ENCODE measurements at places on chromosomes 2 and 18. TPM values are rescaled to one million over a fixed set of nuclear protein-coding genes. Genes with fewer than 3 reads are reported as not detected.
A peak's percentile ranks its signal among the peaks of the same experiment; 100 is the strongest.

- H3K4me3 ChIP-seq = no peak overlapping the region
- H3K4me1 ChIP-seq = no peaks in the 10 kb centered on the region
- no peak for DNase-seq
- H3K27ac ChIP-seq = no peak overlapping the region
- H3K27me3 ChIP-seq = peaks cover 6% of the 10 kb centered on the region
Observed at GRCh38 chr2:137220438-137220993, 455.2 kb downstream of the THSD7B start.

- no peak overlapping the region for H3K4me3 ChIP-seq
- DNase-seq = no peak
- peaks cover 59% of the 10 kb centered on the region for H3K4me1 ChIP-seq
- H3K27ac ChIP-seq = peak overlapping the region; percentile 45
- H3K36me3 ChIP-seq = peaks cover 30% of the 10 kb centered on the region
- no peaks in the 10 kb centered on the region for H3K27me3 ChIP-seq
Observed at GRCh38 chr2:54968561-54969218, 81.6 kb downstream of the RTN4 start.

GRCh38 chr18:62632788-62633455 is 82.4 kb upstream of the PHLPP1 start:
- H3K4me1 ChIP-seq = no peaks in the 10 kb centered on the region
- no peaks in the 10 kb centered on the region for H3K36me3 ChIP-seq
- H3K27ac ChIP-seq = no peak overlapping the region
- no peak for DNase-seq

DNA sequence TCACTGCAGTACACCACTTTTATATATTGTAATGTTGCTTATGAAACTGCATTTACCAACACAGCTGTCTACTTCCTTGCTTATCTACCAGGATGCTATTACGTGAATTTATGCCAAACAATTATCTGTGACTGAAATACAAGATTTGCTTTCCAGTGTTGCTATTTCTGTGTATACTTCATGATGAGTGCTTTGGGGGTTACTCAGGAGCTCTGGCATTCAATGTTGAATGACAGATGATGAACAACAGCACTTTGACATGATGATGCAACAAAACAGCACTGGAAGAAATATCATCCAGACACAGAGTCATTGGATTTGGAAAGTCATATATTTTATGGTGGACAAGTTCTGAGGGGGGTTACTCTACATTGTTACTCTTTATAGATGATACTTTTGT is 125.8 kb downstream of the NETO1 start:
- H3K4me3 ChIP-seq = no peak overlapping the region
- no peaks in the 10 kb centered on the region for H3K4me1 ChIP-seq
- no peaks in the 10 kb centered on the region for H3K36me3 ChIP-seq
- no peaks in the 10 kb centered on the region for H3K27me3 ChIP-seq
- no peak for DNase-seq

DNA sequence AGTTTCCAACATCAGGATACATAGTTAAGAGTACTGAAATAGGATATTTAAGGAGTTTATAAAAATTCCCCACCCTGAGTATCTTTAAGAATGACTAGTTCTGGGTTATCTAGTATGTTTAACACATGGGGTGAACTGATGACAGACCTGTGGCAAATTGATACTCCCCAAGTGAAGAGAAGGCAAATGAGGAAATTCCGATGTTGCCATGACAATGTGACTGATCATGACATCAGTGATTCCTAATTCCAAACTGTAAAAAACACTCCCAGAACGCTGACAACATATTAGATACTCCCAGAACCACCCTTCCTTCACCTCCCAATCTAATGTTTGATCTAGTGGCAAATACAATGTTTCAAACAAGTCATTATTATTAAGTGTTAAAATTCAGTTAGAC is 77.6 kb downstream of the RBMS1 start:
- H3K27ac ChIP-seq = peak overlapping the region; percentile 74
- no peak for DNase-seq
- no peaks in the 10 kb centered on the region for H3K27me3 ChIP-seq
- H3K4me1 ChIP-seq = peaks cover 76% of the 10 kb centered on the region
- no peaks in the 10 kb centered on the region for H3K36me3 ChIP-seq

- no peaks in the 10 kb centered on the region for H3K36me3 ChIP-seq
- H3K4me3 ChIP-seq = no peak overlapping the region
- no peaks in the 10 kb centered on the region for H3K4me1 ChIP-seq
- H3K27ac ChIP-seq = no peak overlapping the region
Observed at GRCh38 chr18:59988098-59988706, 88.4 kb downstream of the PMAIP1 start.

DNA sequence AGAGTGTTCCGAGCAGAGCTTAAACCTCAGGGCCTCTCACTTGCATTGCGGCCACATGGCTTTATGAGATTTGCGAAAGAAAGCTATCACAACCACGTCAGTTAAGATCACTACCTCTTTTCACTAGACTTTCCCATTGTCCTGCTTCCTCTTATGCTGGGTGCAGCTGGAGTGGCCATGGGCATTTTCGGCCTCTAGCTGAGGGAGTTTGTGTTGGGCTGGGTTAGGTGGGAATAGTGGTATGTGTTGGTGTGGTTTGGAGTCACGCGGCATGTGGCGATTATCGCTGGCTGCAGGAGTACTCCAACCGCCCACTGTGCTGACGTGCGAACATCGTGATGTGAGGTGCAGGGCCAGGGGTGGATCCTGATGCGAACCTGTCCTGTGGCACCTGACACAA is 27.1 kb downstream of the RALB start:
- H3K4me3 ChIP-seq = no peak overlapping the region
- H3K27me3 ChIP-seq = no peaks in the 10 kb centered on the region
- no peaks in the 10 kb centered on the region for H3K4me1 ChIP-seq
- no peak for DNase-seq
- H3K36me3 ChIP-seq = peaks cover 12% of the 10 kb centered on the region

DNA sequence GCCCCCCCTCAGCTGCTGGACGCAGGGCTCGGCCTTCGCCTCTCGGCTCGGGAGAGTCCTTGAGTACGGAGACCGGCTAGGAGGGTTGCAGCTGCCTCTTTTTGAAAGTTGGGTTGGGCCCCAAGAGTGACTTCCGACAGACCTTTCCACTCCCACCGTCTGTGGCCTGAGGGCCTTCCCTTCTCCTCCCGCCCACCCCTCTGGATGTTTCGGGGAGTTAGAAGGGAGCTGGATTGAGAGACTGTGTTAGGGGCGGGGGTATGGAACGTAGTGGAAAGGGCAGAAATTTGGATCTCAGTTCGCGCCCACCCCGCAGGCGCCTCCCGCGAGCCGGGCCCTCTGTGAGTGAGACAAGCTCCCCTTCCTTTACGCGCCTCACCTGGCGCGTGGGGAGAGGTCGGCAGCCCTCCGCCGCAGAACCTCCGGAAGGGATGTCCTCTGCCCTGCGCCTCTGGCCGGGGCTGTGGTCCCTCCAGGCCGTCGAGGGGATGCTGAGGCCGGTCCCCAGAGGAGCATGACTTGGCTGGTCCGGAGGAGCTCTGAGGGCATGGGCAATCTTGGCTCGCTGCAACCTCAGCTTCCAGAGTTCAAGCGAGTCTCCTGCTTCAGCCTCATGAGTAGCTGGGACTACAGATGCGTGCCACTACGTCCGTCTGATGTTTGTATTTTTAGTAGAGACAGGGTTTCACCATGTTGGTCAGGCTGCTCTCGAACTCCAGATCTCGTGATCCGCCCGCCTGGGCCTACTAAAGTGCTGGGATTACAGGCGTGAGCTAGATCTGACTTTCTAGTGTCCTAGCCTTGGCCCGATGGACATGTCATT is 15.9 kb downstream of the C2orf74 start:
- no peak for DNase-seq
- no peaks in the 10 kb centered on the region for H3K27me3 ChIP-seq
- peaks cover 8% of the 10 kb centered on the region for H3K36me3 ChIP-seq
- H3K4me1 ChIP-seq = peaks cover 57% of the 10 kb centered on the region
- peak overlapping the region; percentile 94 for H3K27ac ChIP-seq
- peak overlapping the region; percentile 75 for H3K4me3 ChIP-seq

DNA sequence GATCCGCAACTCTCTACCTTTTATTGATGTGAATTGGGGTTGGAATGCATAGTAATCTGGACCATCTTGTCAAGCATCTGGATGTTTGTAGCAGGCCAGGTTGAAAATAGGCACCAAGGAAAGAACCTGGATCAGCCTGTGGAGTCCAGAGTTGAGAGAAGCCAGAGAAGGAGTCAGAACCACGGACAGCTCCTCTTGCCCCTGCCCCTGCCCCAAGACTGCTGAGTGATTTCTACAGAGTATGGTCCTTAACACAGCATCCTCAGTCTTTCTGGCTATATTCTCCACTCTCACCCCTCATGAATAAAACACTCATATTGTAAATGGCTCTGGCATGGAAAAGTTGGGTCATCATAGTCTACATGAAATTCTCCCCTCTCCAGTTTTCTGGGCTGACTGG is 154.6 kb downstream of the LOXHD1 start:
- no peak for DNase-seq
- H3K4me1 ChIP-seq = no peaks in the 10 kb centered on the region
- H3K27me3 ChIP-seq = peaks cover 15% of the 10 kb centered on the region
- no peak overlapping the region for H3K27ac ChIP-seq
- H3K4me3 ChIP-seq = no peak overlapping the region

DNA sequence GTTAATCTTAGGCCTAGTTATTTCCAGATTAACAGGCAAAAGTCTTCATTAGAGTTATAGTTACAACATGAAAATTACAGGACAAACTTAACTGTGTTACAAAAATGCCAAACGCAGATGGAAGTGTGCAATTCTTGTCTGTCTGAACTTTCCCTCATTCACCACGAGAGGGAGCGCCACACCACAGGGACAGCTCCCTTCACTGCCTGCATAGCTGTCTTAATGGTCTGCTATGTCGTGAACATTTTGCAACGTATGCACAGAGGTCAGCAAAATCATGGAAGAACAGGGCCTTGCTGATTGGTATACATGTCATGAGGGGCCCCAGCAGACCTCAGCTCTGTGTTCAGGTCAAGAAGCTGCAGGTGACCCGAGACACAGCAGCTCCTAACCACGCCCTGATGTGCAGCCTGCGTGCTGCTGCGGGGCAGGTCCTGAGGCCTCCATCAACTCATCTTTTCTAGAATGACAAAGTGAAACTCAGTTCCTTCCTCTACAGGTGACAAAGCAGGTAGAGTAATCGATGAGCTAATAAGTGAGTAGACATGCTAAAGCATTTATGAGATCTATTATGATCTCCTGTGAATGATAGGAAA is 78.8 kb upstream of the ATP8B1 start:
- no peak for DNase-seq
- H3K36me3 ChIP-seq = no peaks in the 10 kb centered on the region
- peaks cover 5% of the 10 kb centered on the region for H3K4me1 ChIP-seq
- H3K4me3 ChIP-seq = no peak overlapping the region

- no peak overlapping the region for H3K27ac ChIP-seq
- no peak overlapping the region for H3K4me3 ChIP-seq
- peaks cover 29% of the 10 kb centered on the region for H3K27me3 ChIP-seq
- no peaks in the 10 kb centered on the region for H3K4me1 ChIP-seq
- H3K36me3 ChIP-seq = no peaks in the 10 kb centered on the region
- no peak for DNase-seq
Observed at GRCh38 chr2:84817239-84817655, 63.6 kb downstream of the TRABD2A start.

DNA sequence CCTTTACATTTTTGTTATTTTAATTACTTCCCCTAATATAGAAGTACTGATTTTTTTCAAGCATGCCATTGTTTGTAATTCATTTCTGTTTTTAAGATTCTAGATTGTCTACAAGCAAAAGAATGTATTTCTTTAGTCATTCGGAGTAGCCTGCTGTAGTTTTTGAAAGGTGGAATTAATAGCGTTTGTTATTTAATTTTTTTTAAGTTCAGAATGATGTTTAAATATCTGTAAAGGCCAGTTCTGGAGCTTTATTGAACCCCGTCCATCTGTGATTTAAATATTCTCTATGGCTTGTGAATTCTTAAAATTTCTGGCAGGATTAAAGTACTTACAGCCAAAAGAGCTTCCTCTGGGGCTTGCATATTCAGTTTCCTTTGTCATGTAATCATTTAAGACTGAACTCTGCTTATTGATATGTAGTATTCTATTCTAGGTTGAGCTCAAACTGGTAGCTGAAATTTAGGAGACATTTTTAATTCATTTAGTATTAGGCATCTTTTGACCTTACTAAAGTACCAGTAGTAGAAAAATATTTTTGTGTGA is 5.2 kb downstream of the TGIF1 start:
- peak overlapping the region; percentile 98 for H3K27ac ChIP-seq
- peaks cover 28% of the 10 kb centered on the region for H3K36me3 ChIP-seq
- DNase-seq = no peak
- H3K4me1 ChIP-seq = peaks cover 64% of the 10 kb centered on the region
- no peaks in the 10 kb centered on the region for H3K27me3 ChIP-seq
- H3K4me3 ChIP-seq = peak overlapping the region; percentile 95

- H3K4me3 ChIP-seq = no peak overlapping the region
- H3K27me3 ChIP-seq = no peaks in the 10 kb centered on the region
- DNase-seq = no peak
- H3K4me1 ChIP-seq = peaks cover 12% of the 10 kb centered on the region
- H3K36me3 ChIP-seq = no peaks in the 10 kb centered on the region
Observed at GRCh38 chr2:173568054-173568453, 213.4 kb downstream of the CDCA7 start.

MAPK4 gene
- total RNA-seq = 0.28 TPM

THSD7B gene
- not detected for total RNA-seq

SAG gene
- not detected for total RNA-seq

SOS1 gene
- total RNA-seq = 40.2 TPM

DRC1 gene
- 0.17 TPM for total RNA-seq

GPN1 gene
- total RNA-seq = 24.1 TPM

CEP68 gene
- 12.2 TPM for total RNA-seq

DNER gene
- not detected for total RNA-seq
